ENCODE measurements at places on chromosomes 7 and 10. TPM values are rescaled to one million over a fixed set of nuclear protein-coding genes. Genes with fewer than 3 reads are reported as not detected.

CLDN4 gene
- 0.17 TPM for total RNA-seq

SLC13A4 gene
- total RNA-seq = not detected

LBX1 gene
- total RNA-seq = not detected

WASL gene
- total RNA-seq = 9.5 TPM

EPHA1 gene
- 9.4 TPM for total RNA-seq

CHRM2 gene
- total RNA-seq = not detected

C7orf57 gene
- 0.29 TPM for total RNA-seq

SEMA3A gene
- not detected for total RNA-seq

LRIT1 gene
- not detected for total RNA-seq

RBM17 gene
- total RNA-seq = 133 TPM

COL26A1 gene
- total RNA-seq = not detected

DYDC2 gene
- total RNA-seq = not detected

ZNF479 gene
- not detected for total RNA-seq

GRCh38 chr10:2012209-2012608 lies 274.9 kb upstream of the ADARB2 start:
- no peak for DNase-seq

DNA sequence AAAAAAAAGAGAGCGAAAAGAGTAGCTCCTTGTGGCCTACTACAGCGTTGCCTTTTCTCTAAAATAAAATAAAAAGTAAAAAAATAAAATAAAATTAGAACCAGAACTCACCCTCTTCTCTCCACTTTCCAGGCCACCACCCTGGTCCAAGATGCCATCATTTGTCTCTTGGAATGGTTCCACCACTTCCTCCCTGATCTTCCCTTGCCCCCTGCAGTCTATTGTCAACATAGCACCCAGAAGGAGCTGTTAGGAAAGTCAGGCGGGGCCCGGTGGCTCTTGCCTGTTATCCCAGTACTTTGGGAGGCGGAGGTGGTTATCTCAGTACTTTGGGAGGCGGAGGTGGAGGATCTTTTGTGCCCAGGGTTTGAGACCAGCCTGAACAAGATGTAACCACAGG lies 7.6 kb upstream of the GRID2IP start:
- DNase-seq = no peak

DNA sequence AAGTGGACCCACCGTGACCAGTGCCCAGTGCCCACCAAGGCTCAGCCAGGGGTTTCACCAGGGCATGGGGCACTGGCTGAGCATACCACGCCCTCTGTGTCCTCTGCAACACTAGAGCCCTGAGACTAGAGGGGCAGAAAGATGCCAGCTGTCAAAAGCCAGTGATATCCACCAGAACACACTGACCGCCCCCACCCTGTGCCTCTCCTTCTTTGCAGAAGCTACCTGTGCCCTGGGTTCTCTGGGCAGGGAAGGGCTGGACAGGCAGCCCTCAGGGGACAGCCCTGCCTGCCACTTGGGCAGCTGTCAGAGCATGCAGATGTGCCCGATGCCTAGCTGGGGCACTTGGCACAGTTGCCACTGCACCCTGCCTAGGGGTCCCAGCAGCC lies 494 bp downstream of the VSIR start:
- DNase-seq = no peak

DNA sequence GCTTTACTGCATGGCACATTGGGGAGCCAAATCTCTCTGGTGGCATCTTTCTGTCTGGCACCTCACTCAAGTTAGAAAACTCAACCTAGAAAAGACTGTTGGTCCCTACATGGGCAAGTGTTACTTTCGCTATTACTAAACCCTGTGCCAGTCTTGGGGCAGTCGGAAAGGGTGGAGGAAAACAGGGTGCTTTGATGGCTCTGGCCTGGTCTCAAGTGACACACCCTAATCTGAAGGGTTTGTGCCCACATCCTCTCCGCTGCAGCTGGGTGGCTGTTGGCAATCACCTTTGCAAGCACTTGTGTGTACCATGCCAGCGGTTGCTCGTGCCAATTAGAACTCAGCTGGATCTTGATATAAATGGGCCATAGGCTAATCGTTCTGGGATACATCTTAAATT lies 159.8 kb upstream of the ITGB1 start:
- no peak for DNase-seq

- no peak for DNase-seq
Observed at GRCh38 chr10:101859530-101859929, 15.9 kb upstream of the KCNIP2 start.

- DNase-seq = no peak
Observed at GRCh38 chr7:69318794-69319193, 279.5 kb upstream of the AUTS2 start.

GRCh38 chr10:103677486-103678177 lies 177.7 kb downstream of the SH3PXD2A start:
- no peak for DNase-seq

DNA sequence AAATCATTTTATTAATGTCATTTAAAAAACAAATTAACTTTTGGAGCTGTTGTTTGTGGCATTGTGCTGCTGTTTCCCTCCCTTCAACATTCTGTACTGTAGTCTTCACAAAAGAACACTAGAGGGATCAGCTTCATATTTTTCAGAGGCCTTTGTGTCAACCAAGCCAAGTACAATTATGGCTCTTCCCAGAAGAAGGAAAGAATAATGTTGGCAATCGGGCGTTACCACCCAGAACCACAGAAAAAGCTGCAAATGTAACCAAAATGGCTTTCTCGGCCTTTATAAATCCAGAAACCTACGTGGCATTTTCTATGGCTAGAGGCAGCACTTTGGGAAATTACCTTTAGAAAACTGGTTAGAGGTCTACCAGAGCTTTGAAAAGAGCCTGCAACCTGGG lies 98.8 kb upstream of the COL1A2 start:
- no peak for DNase-seq

- no peak for DNase-seq
Observed at GRCh38 chr10:71980181-71981014, 16.2 kb downstream of the CHST3 start.

GRCh38 chr7:16063716-16064675 lies 357.3 kb downstream of the CRPPA start:
- no peak for DNase-seq

GRCh38 chr10:3514691-3515090 lies 270.3 kb downstream of the KLF6 start:
- DNase-seq = no peak

- DNase-seq = no peak
Observed at GRCh38 chr10:52213321-52213752, 100.7 kb upstream of the DKK1 start.

DNA sequence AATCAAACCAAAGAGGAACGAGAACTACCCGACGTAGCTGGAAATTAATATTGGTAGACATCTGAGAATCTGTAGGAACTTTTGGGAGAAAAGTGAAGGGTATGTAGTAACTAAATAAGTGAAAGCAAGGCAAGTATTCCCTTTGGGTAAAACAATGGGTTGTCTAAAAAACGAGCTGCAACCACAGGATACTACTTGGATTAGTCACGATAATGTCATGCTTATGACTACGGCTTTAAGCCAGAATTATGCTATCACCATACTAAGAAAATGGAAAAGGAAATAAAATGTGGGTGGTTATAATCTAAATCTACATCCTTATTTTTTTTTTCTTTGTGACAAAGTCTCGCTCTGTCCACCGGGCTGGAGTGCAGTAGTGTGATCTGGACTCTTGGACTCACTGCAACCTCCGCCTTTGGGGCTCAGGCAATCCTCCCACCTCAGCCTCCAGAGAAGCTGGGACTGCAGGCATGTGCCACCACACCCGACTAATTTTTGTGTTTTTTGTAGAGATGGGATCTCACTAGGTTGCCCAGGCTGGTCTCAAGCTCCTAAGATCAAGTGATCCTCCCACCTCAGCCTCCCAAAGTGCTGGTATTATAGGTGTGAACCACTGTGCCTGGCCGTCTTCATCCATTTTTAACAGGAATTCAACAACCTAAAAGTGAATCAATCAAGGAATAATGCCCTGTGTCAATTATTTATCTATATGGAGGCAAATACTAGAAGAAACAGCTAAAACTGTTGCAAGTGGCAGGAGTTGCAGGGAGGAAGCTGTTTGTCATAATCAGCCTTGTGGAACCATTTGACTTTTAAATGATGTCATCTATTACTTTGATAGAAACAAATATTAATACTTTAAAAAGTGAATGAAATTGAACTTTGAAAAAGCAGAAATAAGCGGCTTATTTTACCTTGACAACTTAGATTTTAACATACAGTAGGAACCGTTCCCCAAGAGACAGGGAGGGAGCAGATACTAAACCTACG lies 189.3 kb downstream of the PRPF18 start:
- DNase-seq = no peak

GRCh38 chr7:16744518-16745250 lies 8.9 kb upstream of the TSPAN13 start:
- DNase-seq = no peak

DNA sequence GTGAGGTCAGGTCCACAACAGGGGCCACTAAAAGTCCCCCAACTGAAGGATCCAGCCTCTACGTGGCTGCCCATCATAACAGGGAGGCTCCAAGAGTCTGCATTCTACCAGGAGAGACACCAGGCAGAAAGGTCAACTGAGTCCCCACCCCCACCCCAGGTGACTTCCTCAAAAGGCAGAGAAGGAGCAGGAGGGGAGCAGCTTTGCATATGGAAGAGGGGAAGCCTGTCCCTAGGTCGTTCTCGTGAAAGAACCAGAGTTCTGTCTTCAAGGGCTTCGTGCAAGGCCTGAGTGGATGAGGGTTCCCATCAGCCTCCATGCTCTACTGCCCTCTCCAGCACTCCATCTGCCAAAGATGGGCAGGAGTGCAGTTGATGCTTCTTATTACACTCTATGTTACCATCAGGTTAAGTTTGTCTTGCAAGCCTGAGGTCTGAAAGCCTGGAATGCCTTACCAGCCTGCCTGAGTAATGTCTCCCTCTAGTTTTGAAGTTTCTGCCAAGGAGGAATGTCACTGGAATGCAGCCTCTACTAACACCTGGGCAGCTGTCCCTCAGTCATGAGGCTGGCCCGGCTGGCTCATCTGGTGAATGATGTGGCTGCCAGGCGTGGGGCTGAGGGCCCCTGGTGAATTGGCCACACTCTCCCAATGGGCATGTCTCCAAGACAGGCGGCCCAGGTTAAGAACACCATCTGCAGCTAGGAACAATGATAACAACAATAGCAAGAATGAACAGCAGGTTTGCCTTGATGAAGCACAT lies 54.3 kb upstream of the SMNDC1 start:
- no peak for DNase-seq

GRCh38 chr10:73746721-73747120 lies 2.5 kb downstream of the SEC24C start:
- no peak for DNase-seq

DNA sequence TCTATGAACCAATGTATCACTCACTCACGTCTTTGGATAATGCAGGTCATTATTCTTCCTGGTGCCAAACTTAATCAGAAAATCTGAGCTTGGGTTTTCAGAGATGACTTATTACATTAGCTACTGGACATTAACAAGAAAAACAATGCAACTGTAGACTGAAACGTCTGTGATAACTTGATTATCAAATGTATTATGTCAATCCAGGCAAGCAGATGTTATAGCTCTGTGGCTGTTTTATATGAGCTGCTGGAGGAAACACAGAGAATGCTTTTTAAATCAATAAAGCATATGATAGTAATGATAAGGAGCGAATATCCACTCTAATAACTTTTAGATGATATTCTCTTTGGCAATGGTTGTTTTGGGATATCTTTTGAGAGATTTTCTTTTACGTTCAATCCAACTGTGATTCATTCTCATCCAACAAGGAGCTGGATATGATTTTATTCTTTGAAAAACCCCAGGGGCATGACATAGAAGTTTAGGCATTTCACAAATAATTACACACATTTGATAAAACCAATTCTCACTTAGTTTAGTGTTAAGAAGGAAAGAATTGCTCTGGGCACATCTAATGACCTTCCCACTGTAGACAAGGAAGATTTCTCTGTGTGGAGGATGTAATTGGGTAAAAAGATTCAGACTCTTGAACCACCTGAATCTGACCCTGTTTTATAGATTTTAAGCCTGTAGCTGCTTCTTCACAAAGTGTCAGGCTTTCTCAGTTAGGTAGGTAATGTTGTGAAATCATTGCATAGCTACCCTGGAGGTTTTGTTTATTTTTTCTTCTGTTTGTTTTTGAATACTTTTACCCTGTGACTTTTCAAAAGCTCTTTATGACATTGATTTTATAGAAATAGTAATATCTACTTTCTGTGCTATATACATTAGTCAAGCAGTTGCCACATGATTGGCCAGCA lies 1124.7 kb downstream of the DNAJB9 start:
- DNase-seq = no peak

GRCh38 chr10:44864051-44864450 lies 47.1 kb upstream of the TMEM72 start:
- DNase-seq = no peak

GRCh38 chr10:96334616-96335526 lies 23.9 kb downstream of the OPALIN start:
- no peak for DNase-seq

DNA sequence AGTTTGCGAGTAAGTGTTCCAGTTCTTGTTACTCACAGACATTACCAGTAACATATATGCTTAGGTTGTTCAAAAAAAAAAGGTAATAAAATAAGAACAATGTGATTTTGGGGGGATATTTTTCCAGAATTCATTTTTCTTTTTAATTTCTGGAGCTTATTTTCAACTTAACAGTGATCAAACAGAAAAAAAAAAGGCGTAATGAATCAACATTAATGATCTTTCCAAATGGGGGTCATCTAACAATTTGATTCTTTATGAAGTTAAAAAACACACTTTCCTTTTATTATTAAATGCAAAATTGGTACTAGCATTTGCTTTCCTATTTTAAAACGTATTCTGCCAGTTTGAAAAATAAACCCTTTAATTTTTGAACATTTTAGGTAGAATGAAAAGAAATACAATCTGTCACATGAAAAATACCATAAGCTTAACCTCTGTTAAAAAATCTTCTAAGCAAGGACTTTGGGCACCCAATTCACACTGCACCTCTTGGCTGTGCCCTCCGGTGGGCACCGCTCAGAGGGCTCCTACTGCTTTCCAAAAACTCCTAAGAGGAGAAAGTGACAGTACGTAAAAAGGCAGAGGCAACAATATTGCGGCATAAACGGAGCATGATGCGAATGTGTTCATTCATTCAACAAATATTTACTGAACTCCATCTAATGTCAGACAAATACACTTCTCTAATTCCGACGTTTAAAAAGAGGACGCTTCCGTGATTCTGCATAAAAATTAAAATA lies 32.6 kb downstream of the CNPY1 start:
- DNase-seq = no peak
